ENCODE measurements at places on chromosomes 4 and X.

DNA sequence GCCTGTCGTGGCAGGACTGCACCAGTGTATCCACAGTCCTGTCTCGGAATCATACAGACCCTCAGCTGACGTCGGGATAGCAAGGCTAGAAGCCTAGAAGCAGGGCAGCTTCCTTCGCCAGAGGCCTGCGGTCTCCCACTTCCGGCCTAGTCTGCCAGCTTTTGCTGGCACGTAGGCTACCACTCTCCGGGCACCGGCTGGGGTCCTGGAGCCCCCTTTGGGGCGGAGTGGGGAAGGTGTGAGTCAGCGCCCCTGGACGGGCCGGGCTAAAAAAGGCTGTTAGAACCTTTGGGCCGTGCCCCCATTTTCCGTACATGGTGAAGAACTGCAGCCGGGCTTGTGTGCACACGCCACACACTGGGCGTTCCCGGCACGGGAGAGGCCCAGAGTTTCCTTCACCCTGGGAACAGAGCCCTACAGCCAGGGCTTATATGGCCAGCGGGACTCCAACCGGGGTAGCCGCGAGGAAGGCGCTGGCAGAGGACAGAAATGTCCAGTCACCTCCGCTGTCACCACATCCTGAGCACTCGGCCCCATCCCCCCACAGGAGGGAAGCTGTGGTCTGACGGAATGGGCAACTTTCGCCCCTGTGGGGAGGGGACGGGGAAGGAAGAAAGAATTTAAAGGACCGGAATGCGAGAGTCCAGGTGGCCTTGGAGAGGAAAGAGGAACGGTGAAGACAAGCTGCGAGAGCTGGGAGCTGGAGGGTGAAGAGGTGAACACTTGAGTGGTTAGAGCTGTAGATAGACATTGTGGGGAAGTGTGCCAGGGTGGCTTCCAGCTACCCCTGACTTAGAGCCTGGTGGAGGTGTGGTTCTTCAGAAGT, 4.6 kb downstream of the MAGIX start:
- no peak for DNase-seq

DNA sequence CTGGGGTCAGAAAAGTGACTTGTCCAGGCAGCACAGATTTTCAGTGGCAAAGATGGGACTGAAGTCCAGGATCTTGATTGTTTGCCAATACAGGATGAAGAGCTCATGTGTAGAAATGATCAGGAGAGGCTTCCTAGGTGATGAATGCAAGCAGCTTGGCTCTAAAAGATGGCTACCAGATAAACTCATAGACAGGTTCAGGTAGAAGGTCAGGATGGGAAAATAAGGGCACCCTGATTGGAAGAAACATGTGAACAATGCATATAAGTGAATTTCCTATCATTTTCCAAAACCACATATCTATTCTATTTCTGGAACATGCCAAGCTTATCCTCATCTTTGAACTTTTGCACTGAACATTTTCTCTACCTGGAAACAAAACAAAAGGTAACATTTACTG, 87.7 kb downstream of the FAM13A start:
- DNase-seq: no peak

GRCh38 chrX:122188751-122189150, 995.3 kb upstream of the GRIA3 start:
- no peak for DNase-seq

GRCh38 chr4:66609014-66609413, 936.3 kb downstream of the CENPC start:
- no peak for DNase-seq

DNA sequence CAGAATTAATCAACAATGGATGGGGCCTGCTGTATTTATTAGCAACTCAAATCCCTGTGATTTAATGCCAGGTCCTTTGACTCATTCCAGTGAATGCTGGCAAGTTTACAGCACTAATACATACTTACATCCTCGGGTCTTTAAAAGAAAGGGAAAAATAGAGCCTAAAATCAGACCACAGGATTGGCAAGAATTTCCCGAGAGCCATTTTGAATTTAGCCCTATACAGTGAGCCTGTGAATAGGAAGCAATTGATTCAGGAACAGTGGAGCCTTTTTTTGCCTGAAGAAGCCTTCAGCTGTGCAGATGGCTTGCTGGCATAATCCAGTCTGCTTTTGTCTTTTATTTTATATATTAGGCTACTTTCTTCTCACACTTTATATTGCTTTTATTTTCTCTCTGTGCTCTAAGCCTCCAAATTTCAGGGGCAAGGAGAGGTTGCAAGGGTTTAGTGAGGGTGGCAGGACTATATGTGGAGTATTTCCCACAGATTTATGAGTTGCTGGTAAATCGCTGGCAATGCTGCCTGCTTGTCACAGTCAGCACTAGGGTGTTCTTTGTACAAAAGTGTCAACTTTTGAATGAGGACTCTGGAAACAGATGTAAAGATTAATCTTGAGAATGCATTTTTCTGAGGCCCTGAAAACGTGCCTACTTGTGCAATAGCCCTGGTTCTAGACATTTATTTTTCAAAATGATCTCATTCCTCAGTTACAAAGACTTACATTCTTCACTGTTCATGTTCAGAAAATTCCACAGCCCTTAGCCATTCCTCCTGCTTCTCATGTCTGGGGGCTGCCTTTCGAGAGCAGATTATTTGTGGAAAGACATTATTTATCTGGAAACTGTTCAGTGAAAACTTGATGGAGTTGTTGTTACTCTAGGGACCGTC, 303.5 kb downstream of the SPRY1 start:
- DNase-seq: no peak

Measured in neuronal stem cell (in vitro differentiated cells).